Stimulated activated CD8-positive, alpha-beta memory T cell treated with anti-CD3 and anti-CD28 coated beads, Interleukin-12 subunit alpha, Interleukin-12 subunit beta, amount 100 ng/mL, for 1 hour (primary cell): ENCODE measurements at places on chromosomes 1 and 21.

GRCh38 chr1:209183195-209183594, 400.3 kb upstream of the CAMK1G start:
- no peak for DNase-seq

- no peak for DNase-seq
Observed at GRCh38 chr1:12376236-12377045, 146.6 kb downstream of the VPS13D start.

- DNase-seq, result no peak
Observed at GRCh38 chr1:24048205-24048869, 63.6 kb downstream of the MYOM3 start.

DNA sequence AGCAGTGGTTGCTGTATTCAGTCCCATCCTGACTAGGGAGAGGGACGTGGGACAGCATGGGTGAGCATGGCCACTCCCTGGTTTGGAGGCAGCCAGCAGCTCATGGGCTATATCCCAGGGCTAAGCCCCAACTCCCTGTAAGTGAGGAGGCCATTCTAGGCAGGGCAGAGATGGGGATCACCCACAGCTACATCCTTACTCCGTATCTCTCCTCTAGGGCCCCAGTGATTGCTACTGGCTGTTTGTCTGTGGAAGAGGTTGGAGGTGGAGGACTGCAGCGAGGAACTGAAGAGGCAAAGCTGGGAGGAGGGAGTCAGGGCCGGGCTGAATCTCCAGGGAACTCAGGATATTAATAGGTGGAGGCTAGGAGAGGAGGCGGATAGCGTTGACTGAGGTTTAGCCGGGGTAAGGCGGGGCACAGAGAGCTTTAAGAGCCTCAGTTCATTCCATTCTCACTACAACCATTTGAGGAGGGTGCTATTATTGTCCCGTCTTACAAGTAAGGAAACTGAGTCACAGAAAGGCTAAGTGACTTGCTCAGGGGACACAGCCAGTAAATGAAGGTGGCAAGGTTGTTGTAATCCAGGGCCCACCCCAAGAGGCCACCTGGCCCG, 6.8 kb downstream of the OLIG2 start:
- no peak for DNase-seq

DNA sequence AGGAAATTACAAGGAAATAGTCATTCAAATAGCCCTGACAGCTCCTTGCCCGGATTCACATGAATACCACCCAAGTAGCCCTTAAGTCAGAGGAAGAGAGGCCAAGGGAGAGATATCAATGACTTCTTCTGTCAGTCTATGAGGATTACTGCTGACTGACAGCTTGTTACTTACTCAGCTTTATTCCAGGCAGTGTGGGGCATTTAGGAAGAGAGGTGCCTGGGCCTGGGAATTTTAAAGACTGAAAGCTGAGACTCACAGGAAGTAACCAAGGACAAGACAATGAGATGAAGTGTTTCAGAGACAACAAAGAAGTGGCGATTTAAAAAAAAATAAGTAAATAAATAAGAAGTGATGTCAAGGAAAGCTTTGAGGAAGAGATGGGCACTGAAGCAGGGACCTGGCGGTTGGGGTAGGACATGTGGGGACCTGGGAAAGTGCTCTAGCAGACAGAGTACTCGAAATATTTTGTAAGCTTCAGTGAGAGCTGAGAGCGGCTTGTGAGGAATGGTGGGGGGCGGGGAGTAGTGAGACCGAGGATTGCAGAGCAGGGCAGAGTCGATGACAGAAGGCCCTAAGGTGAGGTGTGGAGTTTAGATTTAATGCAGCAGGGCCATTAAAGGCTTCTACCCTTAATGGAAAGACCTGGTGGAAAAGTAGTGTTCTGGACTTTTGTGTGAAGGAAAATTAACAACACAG, 58.9 kb downstream of the ST3GAL3 start:
- DNase-seq, result no peak

GRCh38 chr1:231446138-231446537, 24.1 kb upstream of the EGLN1 start:
- no peak for DNase-seq

DNA sequence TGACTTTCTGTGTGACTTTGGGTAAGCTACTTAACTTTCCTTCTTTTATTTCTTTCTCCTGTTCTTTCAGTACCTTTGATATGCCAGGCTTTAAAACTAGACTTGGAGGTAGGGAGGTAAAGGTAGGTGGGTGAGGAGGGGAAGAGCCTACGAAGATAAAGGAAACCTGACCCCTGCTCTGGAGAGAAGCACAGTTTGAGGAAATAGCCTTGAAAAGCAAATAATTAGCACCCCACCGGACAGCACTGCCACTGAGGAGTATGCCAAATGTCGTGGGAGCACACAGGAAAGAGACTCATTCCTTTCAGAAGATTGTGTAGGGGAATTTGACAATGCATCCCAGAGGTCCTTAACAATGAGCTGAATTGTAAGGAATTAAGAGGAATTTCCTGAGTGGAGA, 65.2 kb upstream of the SPAG17 start:
- DNase-seq, result no peak

DNA sequence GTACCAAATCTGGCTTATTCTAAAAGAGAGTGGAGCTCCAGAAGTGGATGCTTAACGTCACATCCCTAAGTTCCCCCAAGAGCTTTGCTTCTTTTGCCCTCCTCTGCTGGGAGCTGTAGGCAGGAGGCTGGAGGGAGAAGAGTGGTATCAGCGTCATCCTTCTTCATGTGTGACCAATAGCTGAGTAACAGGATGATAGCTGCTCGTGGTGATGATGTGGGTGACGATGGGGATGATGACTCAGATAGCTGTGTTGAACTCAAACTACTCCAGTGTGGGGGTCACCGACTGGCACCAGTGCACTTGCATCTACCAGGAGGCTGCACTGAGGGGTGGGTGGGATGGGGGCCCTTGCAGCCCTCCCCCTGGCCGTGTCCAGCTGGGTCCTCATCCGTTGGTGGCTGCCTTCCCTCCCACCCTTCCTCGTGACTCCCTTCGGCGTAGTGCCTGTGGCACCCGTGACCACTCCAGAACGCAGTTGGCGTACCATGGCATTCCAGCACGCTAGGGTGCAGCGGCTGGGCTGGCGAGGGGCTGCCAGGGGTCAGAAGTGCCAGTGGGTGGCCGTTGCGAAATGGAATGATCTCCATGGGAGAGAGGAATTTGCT, 1.1 kb downstream of the IGFN1 start:
- no peak for DNase-seq

DNA sequence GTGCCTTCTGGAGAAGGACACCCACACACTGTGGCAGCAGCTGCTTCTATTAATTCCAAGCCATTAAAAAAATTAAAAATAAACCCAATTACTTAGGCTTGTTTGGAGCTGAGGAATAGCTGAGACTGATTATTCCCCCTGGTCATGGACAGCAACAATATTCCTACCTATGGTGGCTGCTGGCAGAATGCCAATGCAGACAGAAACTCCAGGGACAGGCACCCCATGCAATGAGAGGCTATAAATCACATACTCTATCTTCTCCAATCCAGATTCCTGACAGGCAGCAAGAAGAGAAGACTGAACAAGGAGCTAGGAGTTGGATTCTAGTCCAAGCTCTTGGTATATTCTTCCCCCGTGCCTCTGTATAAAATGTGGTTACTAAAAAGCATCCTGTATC, 275.4 kb upstream of the BEND5 start:
- DNase-seq, result no peak

DNA sequence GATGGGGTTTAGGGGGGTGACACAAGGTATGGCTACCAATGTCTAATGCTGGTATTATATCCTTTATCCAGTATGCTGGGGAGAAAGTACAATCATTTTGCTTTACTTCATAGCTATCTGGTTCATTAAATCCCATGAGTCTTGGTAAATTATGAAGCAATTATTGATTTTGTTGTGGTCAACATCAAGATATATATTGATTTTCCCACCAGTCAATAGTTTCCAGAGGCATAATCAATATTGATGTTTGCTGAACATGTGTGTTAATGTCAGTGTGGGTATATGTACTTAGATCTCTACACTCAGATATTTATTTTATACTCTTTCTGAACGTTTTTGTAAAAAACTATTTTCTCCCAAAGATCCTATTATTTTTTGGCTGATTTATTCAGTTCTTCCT, 155.5 kb downstream of the BACH1 start:
- DNase-seq, result no peak

DNA sequence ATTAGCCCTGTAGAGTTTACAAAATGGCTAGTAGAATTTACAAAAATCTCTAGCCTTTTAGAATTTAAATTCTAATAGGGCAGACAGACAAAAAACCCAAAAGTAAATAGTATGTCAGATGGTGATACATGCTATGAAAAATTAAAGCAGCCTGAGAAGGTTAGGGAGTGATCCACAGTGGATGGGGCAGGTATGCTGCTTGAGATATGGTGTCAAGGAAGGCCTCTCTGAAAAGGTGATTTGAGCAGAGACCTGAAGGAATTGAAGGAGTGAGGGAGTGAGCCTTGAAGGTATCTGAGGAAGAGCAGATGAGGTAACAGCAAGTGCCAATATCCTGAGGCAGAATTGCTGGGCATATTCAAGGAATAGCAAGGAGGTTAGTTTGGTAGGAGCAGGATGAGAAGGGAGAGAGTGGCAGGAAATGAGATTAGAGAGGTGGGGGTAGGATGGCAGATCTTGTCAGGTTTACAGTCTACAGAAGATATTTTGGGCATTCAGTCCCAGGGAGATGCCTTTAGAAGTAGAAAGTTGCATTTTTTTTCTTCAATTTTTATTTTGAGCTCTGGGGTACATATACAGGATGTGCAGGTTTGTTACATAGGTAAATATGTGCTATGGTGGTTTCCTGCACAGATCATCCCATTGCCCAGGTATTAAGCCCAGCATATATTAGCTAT, 40.8 kb upstream of the DPH5 start:
- DNase-seq, result no peak

GRCh38 chr1:91120421-91120820, 98.6 kb upstream of the ZNF644 start:
- no peak for DNase-seq

GRCh38 chr1:156009404-156009803, 11.3 kb downstream of the SSR2 start:
- DNase-seq, result no peak

DNA sequence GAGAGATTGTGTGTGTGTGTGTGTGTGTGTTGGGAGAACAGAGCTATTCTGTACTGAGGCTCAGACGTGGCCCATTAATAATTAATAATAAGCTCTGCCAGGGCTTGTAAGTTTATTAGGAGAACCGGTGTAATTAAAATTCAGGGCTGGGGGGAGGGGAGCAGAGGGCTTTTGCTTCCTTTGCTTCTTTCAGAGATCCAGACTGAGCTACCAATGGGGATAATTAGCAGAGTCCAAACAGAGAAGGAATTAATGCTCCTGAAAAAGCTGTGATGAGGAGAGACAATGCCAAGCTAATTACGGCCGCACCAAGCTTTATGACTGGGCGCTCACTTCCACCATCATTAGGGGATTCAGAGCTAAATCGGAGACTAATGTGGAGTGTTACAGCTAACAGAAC, 4.5 kb downstream of the SYT6 start:
- no peak for DNase-seq

GRCh38 chr1:55054396-55054795, 15.0 kb downstream of the PCSK9 start:
- no peak for DNase-seq

DNA sequence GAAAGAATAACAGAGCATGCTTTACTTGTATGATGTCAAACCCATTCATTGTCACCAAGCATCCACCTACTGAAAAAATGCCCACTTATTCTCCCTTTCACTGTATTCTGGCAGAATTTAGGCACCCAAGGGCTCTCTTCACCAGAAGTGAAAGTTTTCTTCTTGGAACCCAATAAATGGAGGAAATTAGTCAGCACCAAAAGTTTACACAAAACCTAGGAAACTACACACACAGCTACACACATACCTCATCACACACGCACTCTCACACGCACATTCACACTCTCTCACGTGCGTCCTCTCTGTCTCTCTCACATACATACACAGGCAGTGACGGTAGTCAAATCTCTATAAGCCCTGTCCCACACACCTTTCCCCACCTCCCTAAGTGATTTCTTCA, 37.6 kb downstream of the MCOLN2 start:
- no peak for DNase-seq

GRCh38 chr1:12439073-12439472, 178.9 kb downstream of the DHRS3 start:
- no peak for DNase-seq

- no peak for DNase-seq
Observed at GRCh38 chr1:107941123-107941522, 23.9 kb downstream of the VAV3 start.

GRCh38 chr1:181129771-181130606, 41.5 kb downstream of the IER5 start:
- DNase-seq, result no peak

GRCh38 chr1:155527677-155528076, 34.9 kb downstream of the ASH1L start:
- no peak for DNase-seq

DNA sequence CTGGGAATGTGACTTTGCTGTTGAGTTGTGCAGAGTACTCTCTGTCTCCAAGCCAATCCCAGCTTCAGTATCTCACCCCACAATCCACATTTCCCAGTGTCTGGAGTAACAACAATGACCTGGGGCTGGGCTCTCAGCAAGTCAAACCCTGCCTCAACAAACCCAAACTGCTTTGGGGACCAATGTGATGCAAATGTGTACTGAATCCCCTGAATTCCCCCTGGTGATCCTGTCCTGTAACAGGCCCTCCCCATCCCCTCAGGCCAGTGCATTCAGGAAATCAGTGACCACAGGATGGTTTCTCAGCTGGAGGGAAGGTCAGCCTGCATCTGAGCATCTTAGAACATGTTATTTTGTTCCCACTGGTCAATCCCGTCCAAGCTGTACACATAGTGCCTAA, 36.7 kb upstream of the HAO2 start:
- DNase-seq, result no peak
